ENCODE measurements at places on chromosomes 4 and X. TPM values are rescaled to one million over a fixed set of nuclear protein-coding genes. Genes with fewer than 3 reads are reported as not detected.

Gene STK32B
- 6.4 TPM for total RNA-seq

Gene HGFAC
- not detected for total RNA-seq

Gene NUDT11
- 12.4 TPM for total RNA-seq

Gene ZMAT1
- not detected for total RNA-seq

Gene H2BW2
- total RNA-seq: not detected

Gene TBC1D25
- 8.2 TPM for total RNA-seq

Gene ZNF157
- not detected for total RNA-seq

Gene PRR32
- total RNA-seq: not detected

Gene PPP1R2C
- total RNA-seq: not detected

Gene NLRP2B
- total RNA-seq: not detected

Gene CHST7
- 27.8 TPM for total RNA-seq

Gene PGAM4
- not detected for total RNA-seq

Gene DRP2
- total RNA-seq: 0.22 TPM

Gene HPGDS
- not detected for total RNA-seq

DNA sequence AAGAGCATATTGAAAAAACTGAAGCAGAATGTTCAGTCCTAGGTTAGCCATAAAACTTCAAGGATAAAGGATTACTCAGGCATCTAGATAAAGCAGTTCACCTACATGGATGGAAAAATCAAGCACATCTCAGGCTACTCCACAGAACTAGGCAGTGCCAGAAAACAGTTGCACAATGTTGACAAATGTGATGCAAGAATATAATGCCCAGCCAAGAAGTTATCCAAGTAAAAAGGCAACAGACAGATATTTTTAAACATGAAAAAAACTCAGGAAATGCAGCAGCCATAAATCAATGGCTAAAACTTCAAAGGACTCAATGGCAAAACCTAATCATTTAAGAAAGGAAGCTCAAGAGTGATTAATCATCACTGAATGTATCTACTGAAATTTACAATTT is 456.0 kb upstream of the FAM241A start:
- peak; percentile 71 for DNase-seq

DNA sequence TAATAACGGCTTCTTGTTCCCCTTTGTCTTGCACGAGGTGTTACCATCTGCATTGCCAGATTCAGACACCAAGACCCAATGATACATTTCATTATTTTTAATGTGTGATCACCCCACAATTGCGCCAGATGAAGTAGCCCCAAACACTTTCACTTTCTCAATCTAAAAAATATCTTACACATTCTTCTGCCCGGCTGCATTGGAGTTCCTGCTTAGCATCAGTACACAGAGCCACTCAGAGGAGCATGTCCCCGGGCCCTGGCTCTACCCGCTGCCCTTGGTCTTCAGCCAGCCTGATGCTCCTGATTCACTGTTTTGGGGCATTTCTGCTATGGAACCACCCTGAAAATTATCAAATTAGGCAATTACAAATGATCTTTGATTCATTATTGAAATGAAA is 66.0 kb upstream of the TENM3 start:
- DNase-seq: no peak

GRCh38 chrX:153824348-153824747 is 6.0 kb downstream of the PDZD4 start:
- DNase-seq: no peak

- no peak for DNase-seq
Observed at GRCh38 chrX:43702660-43703059, 46.6 kb downstream of the MAOA start.

DNA sequence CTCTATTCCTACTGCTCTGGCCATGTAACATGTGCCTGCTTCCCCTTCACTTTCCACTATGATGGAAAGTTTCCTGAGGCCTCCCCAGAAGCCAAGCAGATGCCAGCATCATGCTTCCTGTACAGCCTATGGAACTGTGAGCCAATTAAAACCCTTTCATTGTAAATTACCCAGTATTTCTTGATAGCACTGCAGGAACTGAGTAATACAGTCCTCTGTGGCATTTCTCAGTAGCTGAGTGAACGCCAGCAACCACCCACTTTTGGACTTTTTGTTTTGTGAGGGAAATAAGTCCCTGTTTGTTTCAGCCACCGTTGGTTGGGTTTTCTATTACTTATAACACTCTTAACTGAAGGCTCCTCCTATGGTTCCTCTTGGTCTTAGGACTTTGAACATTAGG is 104.1 kb downstream of the C4orf51 start:
- DNase-seq: no peak

DNA sequence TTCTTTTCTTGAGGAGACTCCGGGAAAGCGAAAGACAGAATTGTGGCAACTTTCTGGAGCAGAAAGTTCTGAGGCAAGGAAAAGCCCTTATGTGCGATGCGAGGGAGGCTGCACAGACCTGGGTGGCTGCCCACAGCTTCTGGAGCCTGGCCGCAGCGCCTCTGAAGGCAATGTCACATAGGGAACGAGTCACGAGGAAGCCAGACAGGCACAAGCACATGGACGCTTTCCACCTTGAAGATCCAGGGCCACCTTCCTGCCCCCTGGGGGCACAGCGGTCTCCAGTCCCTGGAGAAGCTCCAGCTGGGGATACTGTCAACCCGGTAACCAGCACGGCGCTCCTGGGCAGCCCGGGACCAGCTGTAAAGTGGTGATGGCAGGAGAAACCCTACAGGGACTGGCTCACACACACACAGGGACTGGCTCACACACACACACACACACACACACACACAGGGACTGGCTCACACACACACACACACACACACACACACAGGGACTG is 69.8 kb downstream of the MTNR1A start:
- peak; percentile 44 for DNase-seq

DNA sequence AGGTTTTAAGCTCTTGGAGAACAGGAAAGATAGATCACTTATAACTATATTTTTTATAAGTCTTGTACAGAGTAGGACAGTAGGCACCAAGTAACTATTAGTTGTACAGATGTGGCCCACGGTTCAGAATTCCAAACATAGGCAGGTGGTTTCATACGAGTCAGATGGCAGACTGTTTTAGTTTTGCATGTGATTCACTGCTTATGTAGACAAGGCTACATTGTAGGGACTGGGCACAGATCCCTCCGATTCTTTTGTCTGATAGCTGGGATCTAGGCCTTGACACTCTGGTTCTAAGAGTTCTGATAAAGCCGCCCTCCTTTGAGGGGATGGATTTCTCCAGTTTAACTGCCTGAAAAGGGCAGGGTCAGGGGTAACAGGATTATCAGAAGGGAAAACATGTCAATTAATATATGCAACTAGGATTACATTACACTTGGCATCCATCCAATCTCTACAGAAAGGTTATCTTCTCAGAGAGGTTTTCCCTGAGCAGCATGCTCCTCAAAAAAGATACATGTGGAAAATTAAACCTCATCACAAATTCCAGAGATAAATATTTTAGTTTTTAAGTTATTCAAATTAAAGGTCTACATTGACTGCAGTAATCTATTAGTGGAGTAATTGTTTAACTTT is 87.8 kb downstream of the SPRY1 start:
- DNase-seq: no peak

DNA sequence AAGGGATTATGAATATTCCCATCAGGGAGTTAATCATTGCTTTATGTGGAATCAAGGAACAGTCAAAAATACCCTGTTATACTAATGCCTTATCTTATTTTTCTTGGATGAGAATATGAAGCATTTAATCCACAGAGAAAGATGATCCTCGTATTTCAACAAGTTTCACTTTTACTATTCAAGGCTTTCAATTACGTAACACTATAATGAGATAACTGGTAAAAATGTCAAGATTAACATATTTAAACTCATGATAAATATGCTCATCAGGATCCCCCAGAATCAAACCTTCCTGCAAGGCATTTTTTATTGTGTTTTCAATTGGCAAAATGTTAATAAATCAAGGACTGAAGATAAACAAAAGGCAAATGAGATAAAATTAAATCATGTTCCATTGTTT is 5.1 kb downstream of the ZXDA start:
- DNase-seq: peak; percentile 27

GRCh38 chr4:141933978-141934377 is 297.6 kb downstream of the IL15 start:
- DNase-seq: no peak

GRCh38 chr4:18203966-18204365 is 182.4 kb upstream of the LCORL start:
- DNase-seq: no peak

GRCh38 chrX:117871796-117872195 is 244.8 kb downstream of the KLHL13 start:
- DNase-seq: no peak

DNA sequence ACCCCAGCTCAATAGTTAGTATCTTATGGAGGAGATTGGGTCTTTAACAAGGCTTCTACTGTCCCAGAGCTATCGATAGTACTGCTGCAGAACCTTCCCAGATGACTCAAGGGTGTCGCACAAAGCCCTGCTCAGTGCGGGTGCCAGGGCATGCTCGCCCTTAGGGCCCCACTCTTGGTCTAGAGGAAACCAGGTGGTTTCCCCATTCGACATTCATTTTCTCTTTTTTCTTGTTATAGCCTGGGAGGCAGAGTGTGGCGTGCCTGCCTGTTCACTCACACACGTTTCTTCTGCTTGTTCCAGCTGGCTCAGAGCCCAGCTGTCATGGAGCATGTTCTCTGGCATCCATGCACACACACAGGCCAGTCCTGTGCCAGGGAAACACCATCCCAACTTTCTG is 144.5 kb downstream of the SMIM20 start:
- no peak for DNase-seq

DNA sequence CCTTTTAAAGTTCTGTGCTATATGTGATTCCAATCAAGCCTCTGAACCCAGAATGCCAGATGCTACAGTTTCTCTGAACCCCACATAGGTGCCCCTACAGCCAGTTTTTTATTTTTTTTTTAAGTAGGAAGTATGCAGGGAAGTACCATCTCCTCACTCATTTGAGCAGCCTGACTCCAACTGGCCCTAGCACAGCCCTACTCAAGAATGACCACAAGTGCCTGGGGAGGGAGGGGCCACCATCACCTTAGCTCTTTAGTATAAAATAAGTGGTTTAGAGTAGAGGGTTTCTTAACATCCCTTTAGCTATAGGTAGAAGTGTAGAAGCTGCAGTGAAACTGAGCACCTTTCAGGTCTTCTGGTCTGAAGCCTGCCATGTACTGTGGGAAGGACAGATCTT is 14.4 kb downstream of the MSN start:
- no peak for DNase-seq

GRCh38 chrX:22357621-22358020 is 84.9 kb downstream of the CBLL2 start:
- no peak for DNase-seq

- DNase-seq: no peak
Observed at GRCh38 chr4:116064331-116064730, 950.9 kb upstream of the NDST4 start.

- no peak for DNase-seq
Observed at GRCh38 chr4:89483833-89484232, 176.2 kb upstream of the GPRIN3 start.

GRCh38 chr4:140094438-140095420 is 59.3 kb downstream of the MAML3 start:
- DNase-seq: no peak

GRCh38 chr4:74845834-74846233 is 51.5 kb upstream of the BTC start:
- no peak for DNase-seq

GRCh38 chr4:66568001-66568400 is 897.7 kb upstream of the EPHA5 start:
- no peak for DNase-seq

DNA sequence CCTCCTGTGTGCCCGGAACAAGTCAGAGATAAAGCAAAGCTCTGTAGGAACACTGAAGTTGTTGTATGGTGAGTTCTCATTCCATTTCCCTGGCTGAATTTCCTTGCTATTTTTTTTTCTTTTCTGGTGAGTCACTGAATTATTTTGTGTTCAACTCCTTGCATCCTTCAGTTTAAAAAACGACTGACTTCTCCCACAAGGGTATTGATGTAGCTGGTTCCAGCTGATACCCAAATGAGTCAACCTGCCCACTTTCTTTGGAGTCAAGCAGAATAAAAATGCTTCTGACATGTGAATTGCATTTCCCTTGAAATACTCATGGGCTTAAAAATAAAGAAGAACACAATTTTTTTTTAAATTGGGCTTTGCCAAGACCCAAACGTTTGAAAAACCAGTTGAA is 85.5 kb downstream of the SHOX start:
- no peak for DNase-seq

GRCh38 chr4:46250997-46251396 is 127.1 kb upstream of the GABRG1 start:
- DNase-seq: no peak

DNA sequence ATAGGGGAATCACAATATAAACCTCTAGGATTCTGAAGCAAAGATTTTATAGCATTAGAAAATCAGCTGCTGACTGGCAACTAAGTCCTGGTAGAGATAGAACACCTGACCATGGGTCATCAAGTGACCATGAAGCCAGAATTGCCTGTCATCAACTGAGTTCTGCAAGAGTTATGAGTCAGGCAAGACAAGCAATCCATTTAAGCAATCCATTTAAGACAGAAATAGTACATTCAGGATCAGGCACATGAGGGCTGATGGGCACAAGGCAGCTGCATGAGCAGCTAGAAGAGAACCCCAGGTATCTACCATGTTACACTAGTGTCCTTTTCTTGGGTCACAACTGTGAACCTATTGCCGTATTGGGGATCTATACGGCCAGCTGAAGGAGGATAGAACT is 98.9 kb downstream of the SPRY1 start:
- peak; percentile 12 for DNase-seq

DNA sequence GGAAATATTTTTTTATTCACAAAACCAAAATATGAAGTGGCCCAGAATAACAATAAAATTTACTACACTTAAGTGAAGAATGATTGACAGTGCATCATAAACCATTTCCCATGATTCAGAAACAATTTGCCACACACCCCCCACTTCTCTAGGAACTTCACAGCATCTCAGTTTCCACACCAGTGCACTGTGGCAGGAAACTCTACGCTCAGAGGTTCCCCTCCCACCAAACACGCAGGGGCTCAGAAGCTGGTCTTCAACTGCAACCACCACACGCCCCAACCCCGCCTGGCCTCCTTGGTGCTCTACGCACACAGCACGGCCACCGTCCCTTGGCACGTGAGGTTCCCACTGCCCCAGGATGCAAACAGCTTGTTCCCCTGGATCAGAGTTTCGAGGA is 63.7 kb downstream of the ZFYVE28 start:
- DNase-seq: no peak

DNA sequence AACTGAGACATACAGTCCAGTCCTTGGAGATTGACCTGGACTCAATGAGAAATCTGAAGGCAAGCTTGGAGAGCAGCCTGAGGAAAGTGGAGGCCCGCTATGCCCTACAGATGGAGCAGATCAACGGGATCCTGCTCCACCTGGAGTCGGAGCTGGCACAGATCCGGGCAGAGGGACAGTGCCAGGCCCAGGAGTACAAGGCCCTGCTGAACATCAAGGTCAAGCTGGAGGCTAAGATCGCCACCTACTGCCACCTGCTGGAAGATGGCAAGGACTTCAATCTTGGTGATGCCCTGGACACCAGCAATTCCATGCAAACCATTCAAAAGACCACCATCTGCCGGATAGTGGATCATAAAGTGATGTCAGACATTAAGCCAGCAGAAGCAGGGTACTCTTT is 20.4 kb upstream of the FRMPD3 start:
- DNase-seq: peak; percentile 16

GRCh38 chr4:27928761-27929540 is 1068.3 kb downstream of the STIM2 start:
- no peak for DNase-seq

- peak; percentile 14 for DNase-seq
Observed at GRCh38 chr4:184375027-184375426, 99.3 kb downstream of the IRF2 start.

GRCh38 chr4:103019308-103020124 is at the start of gene SLC9B1:
Gene SLC9B1 (minus strand): TSS chr4:103019705. CDS start chr4:102991711, 27,994 bp downstream.
- peak; percentile 99 for DNase-seq

Data from GM23248 (cell line).